Neural progenitor cell (in vitro differentiated cells): ENCODE measurements at places on chromosomes 1 and 21. TPM values are rescaled to one million over a fixed set of nuclear protein-coding genes. Genes with fewer than 3 reads are reported as not detected.
A peak's percentile ranks its signal among the peaks of the same experiment; 100 is the strongest.

DNA sequence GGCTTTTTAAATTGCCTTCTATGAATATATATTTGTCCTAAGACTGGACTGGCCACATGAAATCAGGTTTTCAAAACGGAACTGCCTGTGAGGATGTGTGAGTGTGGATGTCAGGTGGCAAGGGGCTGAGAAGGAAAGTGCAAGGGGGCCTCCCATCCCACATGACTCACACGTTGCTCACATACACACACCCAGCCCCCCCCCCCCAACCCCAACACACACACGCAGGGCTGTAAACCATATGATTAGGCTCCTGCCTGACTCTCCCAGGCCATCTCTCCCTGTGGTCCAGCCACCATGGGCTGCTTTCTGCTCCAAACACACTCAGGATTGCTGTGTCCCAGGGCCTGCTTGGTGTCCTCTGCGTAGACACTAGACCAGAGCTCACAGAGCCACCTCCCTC lies 22.4 kb downstream of the DEGS1 start:
- no peak for DNase-seq

DNA sequence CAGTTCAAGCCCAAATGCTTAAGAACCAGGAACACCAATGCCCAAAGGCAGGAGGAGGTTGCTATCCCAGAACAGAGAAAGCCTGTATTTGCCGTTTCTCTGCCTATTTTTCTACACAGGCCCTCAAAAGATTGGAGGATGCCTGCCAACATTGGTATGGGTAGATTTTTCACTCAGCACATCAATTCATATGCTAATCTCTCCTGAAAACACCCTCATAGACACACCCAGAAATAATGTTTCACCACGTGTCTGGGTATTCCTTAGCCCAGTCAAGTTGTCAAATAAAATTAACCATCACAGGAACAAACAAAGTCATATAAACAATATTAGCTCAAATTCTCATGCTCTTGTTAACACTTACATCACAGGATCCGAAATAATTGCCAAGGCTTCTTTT lies 121.9 kb downstream of the RGS21 start:
- no peak for DNase-seq

GRCh38 chr21:42962380-42963007 lies 11.9 kb upstream of the PKNOX1 start:
- DNase-seq, result no peak

DNA sequence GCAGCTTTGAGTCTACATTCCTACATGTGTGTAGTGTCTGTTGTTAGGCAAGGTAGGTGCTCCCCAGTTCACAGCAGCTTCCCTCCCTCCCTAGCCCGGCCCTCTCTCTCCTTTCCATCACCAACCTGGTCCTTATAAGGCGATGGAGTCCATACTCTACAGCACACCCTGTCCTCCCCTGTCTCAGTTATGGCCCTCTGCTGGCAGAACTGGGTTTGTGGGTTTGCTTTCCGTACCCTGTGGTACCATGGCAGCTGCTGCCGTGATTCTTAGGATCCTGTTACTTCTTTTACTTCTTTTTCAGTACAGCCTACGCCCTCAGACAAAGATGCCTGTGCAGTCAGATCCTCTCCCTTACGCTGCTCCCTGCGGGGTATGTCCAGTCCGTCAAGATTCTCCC lies 31.7 kb downstream of the AK5 start:
- DNase-seq, result peak; percentile 56

GRCh38 chr1:82775406-82776000 lies 974.8 kb downstream of the ADGRL2 start:
- DNase-seq, result peak; percentile 58

- no peak for DNase-seq
Observed at GRCh38 chr21:46319186-46319585, 4.5 kb downstream of the C21orf58 start.

- no peak for DNase-seq
Observed at GRCh38 chr1:116414364-116414763, 41.3 kb downstream of the ATP1A1 start.

DNA sequence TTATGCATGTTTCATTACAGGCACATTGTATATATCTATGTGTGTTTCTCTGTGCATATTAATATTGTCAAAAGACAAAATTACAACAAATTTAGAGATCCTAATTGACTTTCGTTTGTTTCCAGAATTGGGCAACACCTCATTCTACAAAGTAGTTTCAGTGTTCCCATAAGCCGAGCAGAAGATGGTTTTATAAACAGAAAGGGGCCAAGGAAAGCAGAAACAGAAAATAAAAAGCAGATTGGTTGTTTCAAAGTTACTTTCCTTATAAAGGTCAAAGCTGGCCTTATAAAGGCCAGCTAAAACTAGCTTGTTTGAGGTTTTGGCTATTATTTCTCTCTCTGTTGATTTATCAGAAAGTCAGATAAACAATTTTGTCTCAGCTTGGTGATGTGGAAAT lies 116.2 kb upstream of the FGGY start:
- DNase-seq, result no peak

DNA sequence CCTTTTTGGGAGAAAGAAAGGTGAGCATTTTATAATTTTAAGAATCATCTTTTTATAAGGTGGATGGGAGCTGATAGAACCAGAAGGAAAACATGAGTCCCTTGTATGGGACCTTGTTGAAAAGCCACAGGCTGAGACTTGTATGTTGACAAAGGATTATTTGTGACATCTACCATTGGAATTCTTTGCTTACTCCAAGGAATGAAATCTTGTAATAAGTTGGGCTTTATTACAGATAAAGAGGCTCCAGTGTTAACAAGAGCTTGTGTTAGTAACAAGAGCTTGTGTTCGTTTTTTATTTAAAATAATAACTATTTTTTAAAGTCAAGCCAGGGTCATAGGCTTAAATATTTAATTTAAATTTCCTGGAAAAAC lies 201.1 kb upstream of the CHRM3 start:
- no peak for DNase-seq

- no peak for DNase-seq
Observed at GRCh38 chr1:64692911-64693310, 52.0 kb upstream of the RAVER2 start.

DNA sequence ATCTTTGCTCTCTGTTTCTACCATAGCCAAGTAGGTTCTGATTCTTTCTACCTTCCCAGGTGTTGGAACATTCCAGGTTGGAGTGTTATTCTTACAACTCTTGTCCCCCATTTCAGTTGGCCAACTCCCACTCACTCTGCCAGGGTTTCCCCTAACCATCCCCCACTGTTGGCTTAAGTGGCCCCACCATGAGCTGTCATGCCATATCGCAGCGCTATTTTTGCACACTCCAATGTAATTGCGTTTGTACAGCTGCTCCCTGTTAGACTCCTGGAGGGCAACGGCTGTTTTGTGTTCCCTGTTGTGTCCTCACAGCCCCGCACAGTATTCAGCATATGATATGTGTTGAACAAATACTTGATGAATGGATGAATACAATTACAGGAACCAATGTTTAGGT lies 117.7 kb upstream of the ETS2 start:
- no peak for DNase-seq

- DNase-seq, result no peak
Observed at GRCh38 chr1:73331726-73332125, 866.2 kb downstream of the LRRIQ3 start.

DNA sequence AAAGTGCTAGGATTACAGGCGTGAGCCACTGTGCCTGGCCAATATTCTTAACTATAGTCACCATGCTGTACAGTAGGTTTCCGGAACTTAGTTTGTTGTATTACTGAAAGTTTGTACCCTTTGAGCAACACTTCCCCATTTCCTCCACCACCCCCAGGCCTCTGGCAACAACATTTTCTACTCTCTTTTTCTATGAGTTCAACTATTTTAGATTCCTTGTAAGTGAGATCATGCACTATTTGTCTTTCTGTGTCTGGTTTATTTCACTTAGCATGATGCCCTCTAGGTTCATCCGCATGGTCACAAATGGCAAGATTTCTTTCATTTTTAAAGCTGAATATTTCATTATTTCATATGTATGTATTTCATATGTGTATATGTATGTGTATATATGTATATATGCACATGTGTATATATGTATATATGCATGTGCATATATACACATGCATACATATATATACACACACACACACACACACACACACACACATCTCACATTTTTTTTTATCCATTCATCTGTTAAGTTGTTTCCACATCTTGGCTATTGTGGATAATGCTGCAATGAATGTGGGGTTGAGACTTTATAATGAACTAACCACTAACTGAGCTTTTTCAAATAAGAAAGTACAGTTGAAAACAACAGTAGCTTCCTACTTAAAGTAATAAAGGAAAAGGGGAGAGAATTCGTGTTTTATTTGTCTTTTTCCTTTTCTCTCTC lies 256.8 kb upstream of the C1orf105 start:
- no peak for DNase-seq

GRCh38 chr1:181531441-181531840 lies 48.1 kb downstream of the CACNA1E start:
- DNase-seq, result no peak

- peak; percentile 22 for DNase-seq
Observed at GRCh38 chr1:7224644-7225043, 439.4 kb downstream of the CAMTA1 start.

- no peak for DNase-seq
Observed at GRCh38 chr1:9653491-9654050, 2.0 kb downstream of the PIK3CD start.

DNA sequence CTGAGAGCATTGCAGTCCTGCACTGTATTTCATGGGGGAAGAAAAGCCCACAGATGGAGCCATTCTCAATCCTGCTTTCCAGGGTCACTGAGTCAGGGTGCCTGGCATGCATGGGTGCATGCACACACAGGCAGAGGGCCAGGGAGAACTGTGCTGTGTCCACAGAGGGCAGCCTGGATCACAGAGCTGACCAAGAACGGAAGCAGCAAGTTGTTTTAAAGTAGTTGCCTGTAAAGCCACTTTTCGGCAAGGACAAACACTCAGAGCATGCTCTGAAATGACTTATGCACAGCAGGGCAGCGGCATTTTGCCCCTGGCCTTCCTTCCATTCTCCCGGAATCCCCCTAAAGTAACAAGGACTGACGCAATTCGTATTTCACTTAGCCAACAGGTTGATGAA lies 3.6 kb downstream of the ERG start:
- DNase-seq, result no peak

GRCh38 chr1:95049935-95050334 lies 22.8 kb downstream of the ALG14 start:
- no peak for DNase-seq

DNA sequence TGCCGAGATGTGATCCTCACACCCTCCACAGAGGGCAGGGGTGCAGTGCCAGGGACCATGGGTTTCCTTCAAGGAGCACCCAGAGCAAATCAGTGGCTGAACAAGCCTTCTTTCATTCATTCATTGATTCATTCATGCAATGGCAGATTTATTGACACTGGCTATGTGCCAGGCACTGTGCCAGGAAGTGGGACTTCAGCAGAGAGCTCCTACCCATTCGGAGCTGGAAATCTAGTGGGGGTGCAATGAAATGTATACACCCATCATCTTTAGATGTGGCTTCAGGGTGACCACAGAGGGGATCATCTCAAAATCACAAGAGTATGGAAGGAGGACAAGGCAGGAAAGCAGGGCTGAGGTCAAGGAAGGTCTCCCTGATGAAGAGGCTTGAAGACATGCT lies 18.9 kb downstream of the SLC6A9 start:
- DNase-seq, result no peak

DNA sequence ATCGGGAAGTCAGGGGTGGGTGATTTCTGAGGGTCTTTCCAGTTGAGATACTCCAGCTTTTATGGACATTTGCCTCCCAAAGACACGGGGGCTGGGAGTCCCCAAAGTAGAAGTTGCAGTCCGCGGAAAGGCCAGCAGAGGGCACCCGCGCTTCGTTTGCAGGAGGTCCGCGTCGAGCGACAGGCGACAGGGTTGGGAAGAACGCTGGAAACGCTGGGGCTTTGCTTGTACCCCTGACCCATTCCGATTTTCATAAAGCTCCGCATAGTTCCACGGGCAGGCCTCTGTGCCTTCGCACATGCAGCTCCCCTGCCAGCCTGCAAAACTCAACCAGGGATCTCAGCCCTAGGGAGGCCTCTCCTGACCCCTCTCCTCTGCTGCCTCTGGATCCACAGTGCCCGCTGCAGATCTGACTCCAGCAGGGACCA lies 44.2 kb upstream of the LAPTM5 start:
- peak; percentile 89 for DNase-seq

- DNase-seq, result no peak
Observed at GRCh38 chr1:210089855-210090254, 142.7 kb upstream of the SERTAD4 start.

GRCh38 chr21:45155910-45156309 lies 81.5 kb downstream of the ADARB1 start:
- DNase-seq, result no peak

- no peak for DNase-seq
Observed at GRCh38 chr1:14769486-14770274, 171.2 kb downstream of the KAZN start.

GRCh38 chr1:36775716-36776115 lies 258.6 kb downstream of the GRIK3 start:
- no peak for DNase-seq

DNA sequence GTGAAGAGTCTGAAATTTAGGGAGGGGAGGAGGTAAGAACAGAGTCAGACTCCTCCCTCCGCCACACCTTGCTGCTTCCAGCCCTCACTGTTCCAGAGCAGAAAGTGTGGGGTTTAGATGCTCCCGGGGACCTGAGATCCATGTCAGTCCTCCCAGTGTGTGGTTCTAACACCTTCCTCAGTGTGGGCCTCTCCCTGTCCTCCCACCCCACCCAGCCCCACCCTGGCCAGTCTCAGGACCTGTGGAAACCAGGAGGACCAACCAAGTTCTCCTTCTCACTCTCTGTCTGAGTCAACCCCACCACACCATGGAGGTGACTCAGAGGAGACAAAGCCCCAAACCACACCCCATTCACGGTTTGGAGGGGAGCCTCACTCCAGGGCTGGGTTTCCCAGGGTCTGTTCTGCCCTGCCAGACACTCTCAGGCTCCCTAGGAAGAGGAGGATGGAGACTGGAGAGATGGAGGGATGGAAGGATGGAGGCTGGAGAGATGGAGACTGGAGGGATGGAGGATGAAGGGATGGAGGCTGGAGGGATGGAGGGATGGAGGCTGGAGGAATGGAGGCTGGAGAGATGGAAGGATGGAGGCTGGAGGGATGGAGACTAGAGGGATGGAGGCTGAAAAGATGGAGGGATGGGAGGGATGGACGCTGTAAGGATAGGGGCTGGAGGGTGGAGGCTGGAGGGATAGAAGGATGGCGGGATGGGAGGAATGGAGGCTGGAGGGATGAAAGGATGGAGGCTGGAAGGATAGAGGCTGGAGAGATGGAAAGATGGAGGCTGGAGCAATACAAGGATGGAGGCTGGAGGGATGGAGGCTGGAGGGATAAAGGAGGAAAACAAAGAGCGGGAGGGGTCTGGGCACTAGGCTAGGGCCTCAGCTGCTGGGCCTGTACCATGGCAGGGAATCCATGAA lies 100.9 kb upstream of the RUNX3 start:
- DNase-seq, result no peak

- DNase-seq, result no peak
Observed at GRCh38 chr1:147626291-147626690, 44.0 kb downstream of the ACP6 start.

BNIPL gene
- 0.97 and 1.0 TPM in 2 replicates for total RNA-seq

PARK7 gene
- 193 and 214 TPM in 2 replicates for total RNA-seq

FMO5 gene
- 0.28 and 0.82 TPM in 2 replicates for total RNA-seq

DPM3 gene
- total RNA-seq, result 16.8 and 133 TPM in 2 replicates

RPL5 gene
- 3,057 and 3,732 TPM in 2 replicates for total RNA-seq

ATXN7L2 gene
- total RNA-seq, result 6.5 and 8.5 TPM in 2 replicates

CYP2J2 gene
- total RNA-seq, result 0.07 and 0.19 TPM in 2 replicates

ACKR1 gene
- 0.74 TPM in 1 of 2 replicates, not detected in the other for total RNA-seq

MATN1 gene
- 0.09 TPM in 1 of 2 replicates, not detected in the other for total RNA-seq

TINAGL1 gene
- not detected in 2 replicates for total RNA-seq

CSMD2 gene
- total RNA-seq, result 2.6 and 3.5 TPM in 2 replicates

DEDD gene
- total RNA-seq, result 29.7 and 34.8 TPM in 2 replicates

BTBD8 gene
- total RNA-seq, result 9.6 and 14.3 TPM in 2 replicates

CLCNKA gene
- not detected in 2 replicates for total RNA-seq

ITLN2 gene
- total RNA-seq, result not detected in 2 replicates

PCP4 gene
- 0.81 TPM in 1 of 2 replicates, not detected in the other for total RNA-seq
